ENCODE measurements at places on chromosomes 6 and 20. TPM values are rescaled to one million over a fixed set of nuclear protein-coding genes. Genes with fewer than 3 reads are reported as not detected.

Gene MKKS
- total RNA-seq: 21.1 TPM

Gene FAM83C
- not detected for total RNA-seq

Gene B3GALT4
- total RNA-seq: 2.0 TPM

Gene WASF1
- 48.9 TPM for total RNA-seq

Gene PTK6
- total RNA-seq: not detected

Gene HLA-DPA1
- 1.8 TPM for total RNA-seq

- DNase-seq: no peak
Observed at GRCh38 chr6:47671777-47672176, 26.6 kb upstream of the ADGRF4 start.

DNA sequence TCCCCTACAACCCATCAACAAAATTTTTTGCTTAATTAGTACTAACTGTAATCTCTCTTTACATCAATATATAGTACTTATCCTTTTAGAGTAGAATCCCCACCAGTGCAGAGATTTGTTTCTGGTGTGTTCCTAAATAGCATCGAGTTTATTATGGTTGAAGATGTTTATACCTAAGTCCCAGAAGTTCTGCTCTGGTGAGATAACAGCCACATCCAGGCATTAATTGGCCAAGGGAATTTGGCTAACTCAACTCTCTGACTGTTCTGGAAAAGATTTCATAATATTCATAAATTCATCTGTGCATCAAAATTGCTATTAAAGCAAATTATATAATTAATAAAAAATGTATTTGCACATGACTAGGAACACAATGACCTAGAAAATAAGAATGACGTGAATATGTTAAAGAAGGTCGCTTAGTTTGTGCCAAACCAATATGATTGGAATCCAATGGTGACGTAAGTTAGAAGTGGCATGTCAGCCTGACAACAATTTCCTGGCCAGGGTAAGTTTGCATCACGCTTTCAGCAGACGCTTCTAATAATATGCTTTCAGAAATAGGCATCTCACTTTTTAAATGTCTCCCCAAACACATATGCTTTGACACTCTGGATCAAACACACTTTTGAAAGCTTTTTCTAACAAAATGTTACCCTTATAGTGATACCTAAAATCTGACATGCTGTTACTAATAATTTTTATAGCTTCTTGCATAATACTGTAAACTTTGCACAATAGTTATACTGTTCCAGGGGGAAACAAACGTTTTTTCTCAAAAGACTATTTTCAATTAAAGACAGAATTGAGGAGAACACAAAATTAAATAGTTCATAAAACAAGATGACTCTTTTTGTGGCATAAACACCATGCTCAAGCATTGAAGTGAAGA is 236.7 kb downstream of the TENT5A start:
- DNase-seq: no peak

GRCh38 chr6:14070457-14070856 is 47.1 kb upstream of the CD83 start:
- DNase-seq: no peak

- DNase-seq: no peak
Observed at GRCh38 chr20:62377615-62378178, 9.2 kb upstream of the RPS21 start.

- DNase-seq: no peak
Observed at GRCh38 chr6:53962646-53963045, 148.6 kb upstream of the MLIP start.

DNA sequence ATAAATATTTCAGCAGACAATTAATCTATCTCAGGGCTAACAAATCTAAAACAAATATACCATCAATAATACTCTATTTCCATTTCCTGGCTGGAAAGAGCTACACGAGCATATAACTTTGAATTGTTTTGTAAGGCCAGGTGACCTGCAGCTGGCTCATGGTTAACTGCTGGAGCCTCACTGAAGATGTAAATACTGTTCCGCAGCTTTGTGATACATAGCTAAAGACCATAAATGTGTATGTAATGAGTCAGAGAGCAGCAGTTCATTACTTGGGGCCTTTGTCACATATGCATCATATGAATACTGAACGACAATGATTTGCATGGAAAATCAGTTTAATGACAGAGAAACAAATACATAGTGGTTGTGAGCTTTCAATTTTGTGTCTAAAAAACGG is 109.4 kb upstream of the CCN2 start:
- no peak for DNase-seq

- DNase-seq: no peak
Observed at GRCh38 chr6:71982389-71982788, 96.0 kb downstream of the RIMS1 start.

Measured in neural crest cell (in vitro differentiated cells).